NCI-H2171 (cell line): ENCODE measurements at places on chromosomes 13 and 19.
A peak's percentile ranks its signal among the peaks of the same experiment; 100 is the strongest.

GRCh38 chr19:19259741-19260140, 13.4 kb downstream of the TM6SF2 start:
- no peak for DNase-seq

DNA sequence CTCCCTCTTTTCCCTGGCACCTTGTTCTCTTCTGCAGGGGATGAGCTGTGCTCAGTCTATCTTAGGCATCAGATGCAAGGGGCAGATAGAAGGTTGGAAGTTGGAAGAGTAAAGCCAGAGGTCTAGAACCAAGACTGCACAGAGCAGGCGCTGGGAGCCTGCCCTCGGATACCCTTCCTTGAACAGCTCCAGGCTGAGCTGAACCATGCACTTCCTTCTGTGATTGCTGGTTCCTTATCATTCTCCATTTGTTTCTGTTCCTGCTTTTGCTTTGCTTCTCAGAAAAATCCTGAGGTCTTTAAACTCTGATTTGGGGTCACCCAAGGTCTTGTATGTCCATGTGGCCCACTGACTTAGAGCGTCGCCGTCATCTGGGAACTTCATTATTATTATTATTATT, 36.3 kb downstream of the ARHGEF18 start:
- DNase-seq: no peak

DNA sequence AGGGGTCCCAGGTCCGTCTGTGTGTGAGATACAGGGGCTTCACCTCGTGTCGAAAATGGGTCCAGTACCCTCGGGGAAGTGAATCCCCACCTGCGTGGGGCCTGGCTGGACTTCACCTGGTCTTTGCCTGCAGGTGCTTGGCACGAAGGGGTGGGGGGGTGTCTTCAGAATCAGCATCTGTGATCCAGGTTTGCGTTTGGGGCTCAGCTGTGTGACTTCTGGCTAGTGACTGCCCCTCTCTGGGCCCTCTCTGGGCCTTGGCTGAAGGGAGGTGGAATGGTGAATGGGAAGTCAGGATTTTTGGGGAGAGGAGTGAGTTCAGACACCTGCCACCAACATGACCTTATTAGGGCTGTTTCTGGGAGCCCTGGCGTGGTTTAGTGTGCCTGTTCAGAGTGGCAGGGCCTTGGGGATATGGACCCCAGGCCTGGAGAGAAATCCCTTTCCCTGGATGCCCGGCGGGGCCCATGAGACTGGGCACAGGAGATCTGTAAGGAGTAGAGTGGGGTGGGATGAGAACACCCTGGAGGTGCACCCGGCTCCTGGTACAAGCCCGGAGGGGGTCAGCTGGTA, 2.7 kb downstream of the CELF5 start:
- DNase-seq: no peak

GRCh38 chr19:54188215-54188871, 1.0 kb downstream of the MBOAT7 start:
- no peak for DNase-seq

DNA sequence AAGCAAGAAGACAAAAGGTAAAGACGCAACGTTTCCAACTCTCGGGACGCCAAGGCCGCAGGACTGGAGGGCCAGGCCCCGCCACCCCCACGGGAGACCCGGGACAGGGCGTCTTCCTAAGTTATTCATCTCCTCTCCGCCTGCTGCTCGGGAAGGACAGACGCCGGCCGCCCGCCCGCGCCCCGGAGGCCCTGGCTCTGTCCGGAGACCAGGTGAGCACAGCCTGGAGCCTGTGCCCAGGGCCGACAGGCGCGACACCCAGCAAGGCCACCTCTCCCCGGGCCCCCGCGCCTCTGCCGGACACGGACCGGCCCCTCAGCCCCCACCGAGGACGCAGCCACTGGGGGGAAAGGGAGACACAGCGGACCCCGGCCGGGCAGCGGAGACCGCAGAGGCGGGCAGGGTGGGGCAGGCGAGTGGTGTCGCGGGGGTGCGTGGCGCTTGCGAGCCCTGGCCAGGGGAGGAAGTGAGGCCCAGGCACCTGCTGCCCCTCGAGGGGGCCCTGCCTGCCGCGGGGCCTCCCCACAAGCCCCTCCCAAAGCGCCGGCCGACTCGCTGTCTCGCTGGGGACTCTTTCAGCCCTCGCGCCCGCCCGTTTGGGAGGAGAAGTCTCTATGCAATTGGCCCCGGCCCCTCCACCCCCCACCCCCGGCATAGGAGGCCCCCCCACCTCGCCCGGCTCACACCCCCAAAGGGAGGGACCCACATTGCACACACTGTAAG, 17.2 kb downstream of the SMIM24 start:
- DNase-seq: no peak

- DNase-seq: peak; percentile 35
Observed at GRCh38 chr19:1387684-1388636, 4.3 kb downstream of the NDUFS7 start.

DNA sequence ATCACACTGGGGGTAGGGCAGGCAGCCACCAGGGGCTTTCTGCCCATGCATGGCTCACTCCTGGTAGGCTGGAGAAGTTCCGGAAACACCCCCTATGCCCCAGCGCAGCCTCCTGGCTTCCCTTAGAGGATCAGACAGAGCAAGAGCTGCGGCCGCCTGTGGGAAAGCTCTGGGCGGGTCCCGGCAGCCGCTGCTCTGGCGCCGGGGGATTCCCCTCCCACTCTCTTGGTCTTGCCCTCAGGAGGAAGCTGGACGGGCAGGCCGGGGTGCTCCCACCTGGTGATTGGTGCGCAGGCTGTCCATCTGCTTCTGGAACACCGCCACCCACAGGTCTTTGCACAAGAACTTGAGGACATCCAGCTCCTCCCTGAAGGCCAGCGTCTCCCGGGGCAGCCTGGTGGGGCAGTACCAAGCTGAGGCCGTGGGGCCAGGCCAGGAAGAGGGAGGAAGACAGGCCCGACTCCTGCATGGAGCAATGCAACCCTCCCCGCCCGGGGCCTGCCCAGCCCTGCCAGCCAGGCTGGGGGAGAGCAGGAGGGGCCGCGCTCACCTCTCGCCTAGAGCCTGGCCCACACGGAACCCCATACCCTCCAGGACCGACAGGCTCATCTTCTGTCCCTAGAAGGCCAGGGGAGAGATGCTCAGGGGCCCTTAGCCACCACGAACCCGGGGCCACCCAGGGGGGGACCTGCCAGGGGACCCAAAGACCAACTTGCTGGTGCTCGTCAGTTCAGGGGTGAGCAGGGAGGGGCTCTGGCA, 4.0 kb upstream of the NKPD1 start:
- DNase-seq: no peak

GRCh38 chr13:112634102-112634501, 46.1 kb upstream of the TUBGCP3 start:
- DNase-seq: no peak

DNA sequence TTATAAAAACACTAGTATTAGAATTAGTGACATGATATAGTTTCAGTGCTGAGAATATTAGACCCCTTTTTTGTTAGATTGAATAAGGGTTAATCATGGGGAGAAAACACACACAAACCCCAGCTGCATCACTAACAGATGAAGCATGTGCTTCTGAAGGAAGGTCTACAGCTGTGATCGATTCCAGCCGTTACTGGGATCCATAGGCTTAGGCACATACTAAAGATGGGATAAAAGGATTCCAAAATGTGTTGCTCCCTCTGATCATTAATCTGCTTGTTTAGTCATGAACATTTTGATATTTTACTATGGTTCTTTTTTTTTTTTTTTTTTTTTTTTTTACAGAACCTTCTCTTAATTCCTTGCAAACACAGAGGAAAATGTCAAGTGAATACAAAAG, 1591.3 kb downstream of the EFNB2 start:
- DNase-seq: no peak

- peak; percentile 62 for DNase-seq
Observed at GRCh38 chr19:14031719-14032480, at the start of gene IL27RA. TSS of gene IL27RA (plus strand) at chr19:14031762. CDS start at chr19:14031873, 111 bp downstream.

GRCh38 chr19:22519152-22519551, 97.0 kb upstream of the ZNF98 start:
- DNase-seq: no peak

DNA sequence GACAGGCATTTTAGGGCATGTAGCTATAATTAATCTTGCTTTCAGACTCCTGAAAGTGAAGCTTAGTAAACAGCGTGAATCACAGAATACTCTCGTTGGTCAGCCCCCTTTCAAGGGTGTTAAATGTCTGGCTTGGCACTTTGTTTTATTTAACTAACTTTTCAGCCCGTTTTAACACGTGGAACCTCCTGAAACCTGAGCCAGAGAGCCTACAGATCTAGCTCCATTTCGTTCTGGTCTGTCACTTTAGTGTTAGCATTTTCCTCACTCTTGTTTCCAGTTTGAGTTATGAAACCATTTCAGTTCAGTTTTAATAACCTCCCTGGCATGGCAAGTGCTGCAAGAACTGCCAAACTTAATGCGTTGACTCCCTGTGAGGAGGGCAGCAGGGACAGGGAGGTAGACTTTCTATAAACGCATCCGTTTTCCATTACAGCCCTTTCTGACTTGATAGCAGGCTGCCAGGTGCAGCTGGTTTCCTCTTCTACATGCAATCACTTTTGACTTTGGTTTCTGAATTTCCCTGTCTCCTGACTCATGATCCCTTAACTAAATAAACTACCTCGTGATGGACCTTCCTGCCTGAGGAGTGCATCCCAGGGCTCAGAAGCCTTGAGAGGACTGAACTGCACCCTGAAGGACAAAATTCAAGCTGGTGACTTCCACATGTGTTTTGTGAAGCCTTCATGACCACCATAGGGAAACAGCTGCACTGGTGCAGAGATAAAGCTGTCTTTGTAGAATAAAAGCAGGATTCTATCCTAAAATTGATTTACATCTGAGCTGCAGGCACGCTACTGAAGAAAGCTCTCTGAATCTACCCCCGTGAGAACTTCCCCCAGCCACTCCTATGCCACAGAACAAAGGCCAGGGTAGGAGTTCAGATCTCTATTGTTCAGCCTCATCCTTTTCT, 192.6 kb downstream of the DLEU7 start:
- DNase-seq: no peak

DNA sequence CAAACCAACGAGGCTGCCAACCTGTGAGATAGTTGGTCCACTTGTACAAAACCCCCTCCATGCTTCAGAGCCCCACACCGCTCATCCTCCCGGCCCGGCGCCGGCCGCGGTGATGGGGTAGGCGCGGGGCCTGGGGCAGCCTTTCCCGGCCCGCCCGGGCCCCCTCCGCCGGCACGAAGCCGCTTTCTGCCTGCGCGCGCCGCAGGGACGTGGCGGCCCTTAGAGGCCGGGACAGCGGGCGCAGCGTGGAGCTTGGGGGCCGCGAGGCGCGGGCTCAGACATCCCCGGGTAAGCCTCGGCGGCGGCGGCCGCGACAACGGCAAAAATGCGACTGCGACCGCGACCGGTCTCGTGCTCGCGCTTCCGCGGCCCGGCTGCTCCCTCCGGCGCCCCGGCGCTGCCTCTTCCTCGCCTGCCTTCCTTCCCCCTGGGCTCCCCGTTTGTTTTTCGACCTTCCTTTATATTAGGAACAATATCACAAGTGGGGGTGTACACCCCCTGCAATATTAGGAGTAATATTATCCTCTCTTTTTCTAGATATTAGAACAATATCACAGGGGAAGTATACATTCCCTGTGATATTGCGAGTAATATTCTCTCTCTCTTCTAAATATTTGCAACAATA, 53.9 kb upstream of the CEACAM21 start:
- DNase-seq: no peak

GRCh38 chr13:30421093-30422053, 920 bp upstream of the UBE2L5 start:
- peak; percentile 32 for DNase-seq

- no peak for DNase-seq
Observed at GRCh38 chr13:94394723-94395122, 84.8 kb downstream of the DCT start.

DNA sequence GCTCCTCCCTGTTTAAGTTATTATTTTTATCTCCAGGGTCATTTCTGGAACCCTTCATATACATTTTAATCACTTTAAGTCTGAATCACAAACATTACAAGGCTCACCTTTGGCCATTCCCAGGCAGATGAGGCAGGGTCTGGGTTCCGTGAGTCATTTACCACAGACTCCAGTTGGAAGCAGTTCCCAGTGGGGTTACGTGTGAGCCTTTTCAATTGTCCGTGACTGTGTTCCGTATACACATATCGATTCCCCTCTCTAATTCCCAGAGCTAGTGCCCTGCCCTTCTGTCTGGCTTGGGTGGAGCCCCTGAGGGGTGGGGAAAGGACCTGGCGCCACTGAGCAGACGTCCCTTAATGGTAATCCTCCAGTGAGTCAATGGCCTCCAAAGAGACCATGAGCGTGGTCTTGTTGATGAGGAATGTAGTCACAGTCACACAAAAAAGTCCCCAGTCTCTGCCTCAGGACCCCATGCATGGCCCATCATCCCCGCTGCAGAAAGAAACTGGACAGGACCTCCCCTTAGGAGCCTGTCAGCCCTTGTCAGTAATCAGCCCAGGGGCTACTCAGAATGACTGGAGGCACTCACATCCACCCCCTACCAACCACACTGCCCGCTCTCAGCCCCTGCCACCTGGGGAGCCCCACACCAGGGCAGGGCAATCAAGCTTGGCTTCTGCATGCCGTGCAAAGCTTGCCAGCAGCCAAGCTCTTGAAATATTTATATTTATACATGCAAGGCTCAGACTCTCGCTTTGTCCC, 144.4 kb downstream of the ZIC5 start:
- no peak for DNase-seq

GRCh38 chr19:30046522-30046921, 104.5 kb downstream of the URI1 start:
- DNase-seq: no peak

DNA sequence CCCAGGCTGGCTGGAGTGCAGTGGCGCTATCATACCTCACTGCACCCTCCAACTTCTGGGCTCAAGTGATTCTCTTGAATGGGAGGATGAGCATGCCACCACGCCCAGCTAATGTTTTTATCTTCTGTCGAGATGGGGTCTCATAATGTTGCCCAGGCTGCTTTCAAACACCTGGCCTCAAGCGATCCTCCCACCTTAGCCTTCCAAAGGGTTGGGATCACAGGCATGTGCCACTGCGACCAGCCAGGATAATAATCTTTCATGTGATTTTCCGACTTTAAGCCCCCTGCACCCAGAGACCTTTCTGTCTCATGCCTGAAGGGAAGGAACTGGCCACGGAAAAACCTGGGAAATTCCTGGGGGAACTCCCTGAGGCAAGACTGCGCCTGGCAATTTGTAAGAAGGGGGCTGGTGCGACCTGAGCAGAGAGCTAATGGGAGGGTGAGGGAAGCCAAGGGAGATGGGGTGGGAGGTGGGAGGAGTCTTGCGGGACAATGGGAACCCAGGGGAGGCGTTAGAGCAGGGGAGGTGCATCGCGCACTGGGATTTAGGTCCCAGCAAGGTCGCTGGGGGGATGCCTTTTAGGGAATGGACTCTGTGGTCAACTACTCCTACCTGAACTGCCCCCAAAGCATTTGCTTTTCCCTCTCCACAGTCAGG, 1.2 kb upstream of the CCDC124 start:
- no peak for DNase-seq

GRCh38 chr13:56697011-56697410, 443.7 kb upstream of the PRR20A start:
- DNase-seq: no peak

GRCh38 chr19:48351341-48351752, 12.4 kb downstream of the TMEM143 start:
- DNase-seq: peak; percentile 79

DNA sequence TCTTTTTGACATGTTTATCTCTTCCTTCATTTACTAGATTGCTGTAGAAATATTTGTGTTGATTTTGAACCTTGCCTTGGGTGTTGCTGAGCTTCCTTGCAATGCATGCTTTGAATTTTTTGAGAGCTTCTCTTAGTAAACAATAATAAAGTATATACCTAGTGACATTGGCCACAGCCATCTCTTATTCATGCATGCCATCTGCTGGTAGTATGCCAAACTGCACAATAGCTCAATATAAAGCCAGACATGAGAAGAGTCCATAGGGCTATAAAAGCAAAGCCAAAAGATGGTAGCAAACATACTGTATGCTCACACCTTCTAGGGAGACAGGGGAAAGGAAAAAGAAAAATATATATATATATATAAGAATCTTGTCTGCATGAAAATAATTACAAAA, 18.9 kb upstream of the ZSCAN5A start:
- DNase-seq: peak; percentile 31
